A549 (cell line): ENCODE measurements at places on chromosomes 13 and 19. TPM values are rescaled to one million over a fixed set of nuclear protein-coding genes. Genes with fewer than 3 reads are reported as not detected.
A peak's percentile ranks its signal among the peaks of the same experiment; 100 is the strongest.

DNA sequence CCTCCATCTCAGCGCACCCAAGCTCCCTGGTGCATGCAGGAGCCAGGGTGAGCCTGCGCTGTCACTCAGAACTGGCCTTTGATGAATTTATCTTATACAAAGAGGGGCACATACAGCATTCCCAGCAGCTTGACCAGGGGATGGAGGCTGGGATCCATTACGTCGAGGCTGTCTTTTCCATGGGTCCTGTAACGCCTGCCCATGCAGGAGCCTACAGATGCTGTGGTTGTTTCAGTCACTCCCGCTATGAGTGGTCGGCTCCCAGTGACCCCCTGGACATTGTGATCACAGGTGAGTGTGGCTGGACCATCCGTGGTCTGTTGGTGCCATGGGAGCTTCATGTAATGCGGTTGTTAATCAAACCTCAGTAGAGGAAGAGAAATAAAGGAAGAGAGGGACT lies 33.0 kb downstream of the LAIR2 start:
- no peak for DNase-seq

The NBEA gene
- 3.5 to 4.2 TPM (median 4.1 TPM) in 3 replicates for polyA plus RNA-seq

- peak; percentile 81 for DNase-seq
Observed at GRCh38 chr13:87671031-87671752, at the start of gene SLITRK5. SLITRK5 (plus strand) TSS chr13:87671371; CDS start chr13:87675389, 4,018 bp downstream.

The ZNF586 gene
- 7.1 to 8.5 TPM (median 7.3 TPM) in 3 replicates for polyA plus RNA-seq

- DNase-seq: no peak
Observed at GRCh38 chr13:105327581-105328126, 1207.8 kb downstream of the EFNB2 start.

DNA sequence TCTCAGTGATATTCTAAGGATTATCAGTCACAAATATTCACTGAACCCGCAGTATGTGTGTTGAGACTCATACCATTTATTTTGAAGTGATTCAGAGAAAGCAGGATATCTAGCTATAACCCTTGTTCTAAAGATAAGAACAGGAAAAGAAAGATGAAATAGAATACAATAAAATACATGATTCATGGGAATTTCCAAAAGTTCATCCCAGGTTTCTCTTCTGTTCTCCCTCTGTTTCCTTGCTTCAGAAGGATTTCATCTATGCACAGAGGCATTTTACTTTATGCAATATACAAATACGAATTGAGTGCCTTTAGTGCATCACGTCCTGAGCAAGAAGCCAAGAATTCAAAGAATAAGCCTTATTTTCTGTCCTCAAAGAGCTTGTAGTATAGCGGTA lies 274.4 kb upstream of the GPC6 start:
- no peak for DNase-seq

DNA sequence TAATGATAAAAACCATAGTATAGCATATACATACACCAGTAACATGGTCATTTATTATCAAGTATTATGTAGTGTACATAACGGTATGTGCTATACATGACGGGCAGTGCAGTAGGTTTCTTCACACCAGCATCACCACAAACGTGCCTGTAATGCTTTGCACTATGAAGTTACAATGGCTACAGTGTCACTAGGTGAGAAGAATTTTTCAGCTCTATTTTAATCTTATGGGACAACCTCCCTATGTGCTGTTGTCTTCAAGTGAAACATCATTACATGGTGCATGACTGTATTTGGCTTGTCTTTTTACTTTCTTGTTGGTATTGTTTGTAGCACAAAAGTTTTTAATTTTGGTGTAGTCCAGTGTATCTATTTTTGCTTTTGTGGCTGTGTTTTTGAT lies 18.7 kb downstream of the CDK8 start:
- DNase-seq: no peak

DNA sequence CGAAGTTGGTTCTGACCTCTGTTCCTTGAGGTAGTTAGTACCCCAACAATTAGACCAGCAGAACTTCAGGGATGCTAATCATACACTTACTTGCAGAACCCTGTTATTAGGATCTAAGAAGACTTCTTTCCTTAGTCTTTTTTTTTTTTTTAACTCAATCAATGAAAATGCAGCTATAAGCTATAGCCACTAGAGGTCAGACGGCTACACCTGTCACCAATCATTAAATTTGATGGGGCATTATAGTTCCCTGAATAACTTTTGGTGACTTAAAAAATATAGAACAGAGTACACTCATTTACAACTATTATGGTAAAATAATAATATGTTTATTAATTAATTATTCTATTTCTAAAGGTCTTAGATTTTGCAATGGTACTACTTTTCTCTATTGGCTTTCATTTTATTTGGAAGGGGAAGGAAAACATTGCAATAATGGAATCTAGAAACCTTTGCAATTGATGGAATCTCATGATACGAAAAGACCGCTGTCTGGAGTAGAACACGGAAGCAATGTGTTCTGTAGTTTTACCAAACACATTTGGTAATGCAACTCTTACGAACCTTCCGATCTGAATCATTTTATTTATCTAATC lies 483.2 kb downstream of the DIAPH3 start:
- DNase-seq: no peak

- no peak for DNase-seq
Observed at GRCh38 chr19:42519108-42519507, 9.2 kb downstream of the CEACAM1 start.

- peak; percentile 56 for DNase-seq
Observed at GRCh38 chr19:41328157-41328841, 18.3 kb downstream of the CCDC97 start.

DNA sequence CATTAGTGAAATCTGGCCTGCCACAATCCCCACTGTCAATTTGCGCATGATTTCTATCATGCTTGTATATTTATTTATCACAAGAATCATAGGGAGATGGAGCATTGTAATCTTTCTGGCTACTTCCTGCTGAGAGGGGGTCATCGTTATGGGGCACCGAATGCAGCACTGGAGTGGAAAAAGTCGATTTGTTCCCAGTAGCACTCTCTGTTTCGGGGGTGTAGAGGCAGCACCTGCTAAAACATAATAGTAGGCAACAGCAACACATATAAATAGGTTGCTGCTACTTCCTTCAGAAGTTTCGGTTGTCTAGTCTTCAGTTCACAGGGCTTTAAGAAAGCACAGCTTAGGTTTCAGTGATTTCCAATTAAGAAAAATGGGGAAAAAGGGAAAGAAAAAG lies 23.4 kb upstream of the CEACAM21 start:
- DNase-seq: no peak

- DNase-seq: no peak
Observed at GRCh38 chr13:59706101-59706976, 457.4 kb downstream of the DIAPH3 start.

The ADGRE3 gene
- not detected in 3 replicates for polyA plus RNA-seq
